Neural progenitor cell (in vitro differentiated cells): ENCODE measurements at places on chromosomes 2 and 18.

GRCh38 chr2:133682906-133683305, 114.6 kb upstream of the NCKAP5 start:
- no peak for DNase-seq

GRCh38 chr18:70501358-70501757, 212.5 kb downstream of the SOCS6 start:
- DNase-seq, result no peak

GRCh38 chr18:78770823-78771139, 208.8 kb upstream of the SALL3 start:
- DNase-seq, result no peak

DNA sequence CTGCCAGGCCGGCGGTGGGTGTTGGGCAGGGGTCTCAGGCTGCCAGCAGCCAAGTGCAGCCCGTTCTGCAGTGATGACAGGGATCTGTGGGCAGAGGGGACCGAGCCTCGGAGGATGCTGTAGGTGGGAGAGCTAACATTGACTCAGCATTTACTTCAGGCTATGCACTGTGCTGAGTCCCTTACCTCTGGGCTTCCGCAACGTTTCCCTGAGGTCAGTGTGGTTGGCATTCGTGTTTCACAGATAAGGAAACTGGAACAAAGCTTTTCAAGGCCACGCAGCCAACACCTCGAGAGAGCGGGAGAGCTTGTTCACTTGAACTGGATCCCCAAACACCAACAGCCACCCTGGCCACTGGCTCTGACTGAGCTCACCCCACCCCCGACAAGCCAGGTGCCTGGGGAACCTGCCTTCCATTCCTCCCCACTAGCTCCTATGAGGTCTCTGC, 839 bp upstream of the GPR148 start:
- no peak for DNase-seq

DNA sequence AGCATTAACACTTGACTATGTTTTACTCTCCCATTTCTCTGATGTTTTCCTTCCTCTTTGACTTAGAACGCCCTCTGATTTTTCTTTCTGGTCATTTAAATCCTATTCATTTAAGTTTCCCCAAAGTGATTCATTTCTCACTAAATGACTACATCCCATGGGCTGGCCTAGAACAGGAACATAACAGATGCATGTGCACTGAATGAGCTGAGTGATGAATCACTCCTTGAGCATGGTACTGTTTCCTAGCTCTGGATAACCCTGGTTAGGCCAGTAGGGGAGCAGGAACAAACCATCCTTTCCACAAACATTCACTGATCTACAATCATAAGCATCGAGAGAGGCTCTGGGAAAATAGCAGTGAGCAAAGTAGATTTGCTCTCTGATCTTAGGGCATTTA, 221.9 kb upstream of the SETBP1 start:
- no peak for DNase-seq

- DNase-seq, result no peak
Observed at GRCh38 chr2:231331533-231331932, 64.0 kb upstream of the B3GNT7 start.

- DNase-seq, result no peak
Observed at GRCh38 chr2:233593201-233593600, 24.2 kb upstream of the UGT1A8 start.
